HuH-7 (cell line): ENCODE measurements at places on chromosomes 2 and 18.
A peak's percentile ranks its signal among the peaks of the same experiment; 100 is the strongest.

DNA sequence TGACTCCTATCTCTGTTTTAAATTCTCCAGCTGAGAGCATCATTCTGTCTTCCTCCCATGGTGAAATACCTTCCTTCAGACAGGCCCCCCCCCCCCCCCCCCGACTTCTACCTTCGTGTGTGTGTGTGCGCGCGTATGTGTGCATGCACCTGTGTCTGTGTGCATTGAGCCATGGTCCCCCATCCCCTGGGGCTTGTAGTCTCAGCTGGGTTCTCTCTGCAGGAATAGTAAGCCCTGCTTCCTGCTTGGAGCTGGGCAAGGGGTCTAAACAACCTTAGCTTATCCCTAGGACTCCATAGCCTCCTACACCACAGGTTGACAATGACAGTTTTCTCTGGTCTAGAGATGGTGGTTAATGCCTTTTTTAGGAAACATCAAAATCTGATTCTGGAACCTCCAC is 427.5 kb upstream of the KLHL29 start:
- no peak for DNase-seq

- no peak for DNase-seq
Observed at GRCh38 chr18:22180722-22181121, 11.3 kb downstream of the GATA6 start.

GRCh38 chr18:5868218-5868854 is 27.0 kb downstream of the TMEM200C start:
- DNase-seq, result peak; percentile 39

DNA sequence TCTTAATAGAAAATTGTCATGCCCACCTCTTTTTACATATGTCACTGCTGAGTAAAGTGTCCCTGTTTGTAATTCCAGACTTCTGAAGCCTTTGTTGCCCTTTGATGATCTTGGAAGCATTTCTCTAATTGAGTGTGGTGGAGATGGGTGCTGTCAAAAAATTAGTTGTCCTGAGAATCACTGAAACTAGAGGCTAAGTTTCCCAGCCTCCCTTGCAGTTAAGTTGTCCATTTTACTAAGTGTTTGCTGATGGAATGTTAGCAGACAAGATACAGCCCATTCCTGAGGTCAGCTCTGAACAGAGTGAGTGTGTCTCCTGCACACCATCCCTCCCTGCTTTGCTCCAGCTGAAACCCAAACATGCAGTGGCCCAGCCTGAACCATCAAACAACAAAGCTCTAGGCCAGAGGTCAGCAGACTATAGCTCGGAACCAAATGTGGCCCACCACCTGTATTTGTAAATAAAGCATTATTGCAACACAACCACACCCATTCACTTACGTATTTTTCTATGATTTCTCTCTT is 28.1 kb upstream of the TMEM177 start:
- no peak for DNase-seq

- DNase-seq, result no peak
Observed at GRCh38 chr2:25030702-25031101, 11.2 kb upstream of the EFR3B start.

DNA sequence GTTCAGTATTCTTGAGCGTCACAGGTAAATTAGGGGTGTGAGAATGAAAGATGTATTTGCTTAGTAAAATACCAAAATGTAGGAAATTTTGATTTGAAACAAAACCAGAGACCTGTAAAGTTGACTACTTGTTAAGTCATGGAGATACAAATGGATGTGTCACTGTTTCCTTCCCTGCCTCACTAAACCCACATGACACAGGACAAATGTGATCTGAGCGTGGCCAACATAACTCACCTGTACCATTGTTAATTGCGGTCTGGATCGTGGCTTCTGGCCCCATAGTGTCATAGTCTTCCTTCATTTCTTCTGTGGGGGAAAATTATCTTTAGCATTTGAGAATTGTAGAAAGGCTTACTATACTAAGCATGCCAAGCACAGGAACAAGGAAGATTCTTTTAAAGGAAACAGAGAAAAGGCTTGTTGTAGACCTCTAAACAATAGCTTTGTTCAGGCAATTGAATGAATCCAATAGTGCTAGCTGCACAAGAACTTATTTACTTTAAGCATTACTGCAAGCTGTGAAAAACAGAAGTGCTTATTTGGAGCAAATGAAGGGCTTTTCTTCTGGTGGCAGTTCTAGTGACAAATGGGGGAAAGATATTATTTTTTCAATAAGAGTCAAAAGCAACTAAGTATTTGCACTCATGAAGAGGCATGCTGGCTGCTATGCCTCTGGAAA is 95.2 kb downstream of the ZEB2 start:
- no peak for DNase-seq

GRCh38 chr2:82055846-82056245 is 1751.3 kb upstream of the LRRTM1 start:
- DNase-seq, result no peak

- no peak for DNase-seq
Observed at GRCh38 chr18:58927659-58928058, 63.0 kb downstream of the ZNF532 start.
